Head of caudate nucleus (tissue), 42 donors: ENCODE measurements at places on chromosomes 12 and 14.

DNA sequence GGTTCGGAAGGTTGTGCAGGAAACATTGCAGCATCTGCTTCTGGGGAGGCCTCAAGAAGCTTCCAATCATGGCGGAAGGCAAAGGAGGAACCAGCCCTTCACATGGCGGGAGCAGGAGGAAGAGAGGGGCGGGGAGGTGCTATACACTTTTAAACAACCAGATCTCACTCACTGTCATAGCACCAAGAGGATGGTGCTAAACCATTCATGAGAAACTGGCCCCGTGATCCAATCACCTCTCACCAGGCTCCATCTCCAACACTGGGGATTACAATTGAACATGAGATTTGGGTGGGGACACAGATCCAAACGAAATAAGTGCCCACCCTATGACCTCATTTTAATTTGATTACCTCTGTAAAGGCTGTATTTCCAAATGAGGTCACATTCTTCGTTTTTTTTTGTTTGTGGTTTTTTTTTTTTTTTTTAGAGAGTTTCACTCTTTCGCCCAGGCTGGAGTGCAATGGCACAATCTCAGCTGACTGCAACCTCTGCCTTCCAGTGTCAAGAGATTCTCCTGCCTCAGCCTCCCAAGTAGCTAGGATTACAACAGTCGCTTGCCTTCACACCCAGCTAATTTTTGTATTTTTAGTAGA, 11.4 kb upstream of the ORAI1 start:
- DNase-seq = no peak

DNA sequence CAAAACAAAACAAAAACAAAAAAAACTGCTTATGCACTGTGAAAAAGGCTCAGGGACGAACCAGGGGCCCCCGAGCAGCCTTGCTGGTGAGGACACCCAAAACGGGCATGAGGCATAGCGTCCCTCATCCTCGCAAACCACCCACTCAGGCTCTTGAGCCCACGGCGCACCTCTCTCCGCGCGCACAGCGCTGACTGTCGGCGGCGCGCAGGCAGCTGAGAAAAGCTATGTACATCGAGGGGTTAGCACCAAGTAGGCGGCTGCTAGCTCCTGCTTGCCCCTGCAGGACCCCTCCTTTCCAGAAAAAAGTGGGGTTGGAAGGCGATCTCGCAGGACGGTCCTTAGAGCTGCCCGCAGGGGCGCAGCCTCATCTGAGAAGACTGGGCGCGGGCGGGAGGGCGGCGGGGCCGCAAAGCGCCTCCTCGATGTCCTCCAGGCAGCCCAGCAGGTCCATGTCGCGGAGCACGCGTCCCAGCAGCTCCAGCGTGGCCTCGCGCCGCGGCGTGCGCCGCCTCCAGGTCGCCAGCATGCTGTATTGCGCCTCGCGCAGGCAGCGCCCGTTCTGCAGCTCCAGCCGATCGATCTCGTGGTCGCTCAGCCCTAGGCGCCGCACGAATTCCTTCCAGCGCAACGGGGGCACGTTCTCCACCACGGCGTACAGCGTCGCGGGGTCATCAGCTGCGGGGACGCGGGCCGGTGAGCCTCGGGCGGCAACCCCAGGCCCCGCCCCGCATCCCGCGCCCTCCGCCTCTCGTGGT, 12.8 kb downstream of the TNFRSF1A start:
- DNase-seq = no peak

DNA sequence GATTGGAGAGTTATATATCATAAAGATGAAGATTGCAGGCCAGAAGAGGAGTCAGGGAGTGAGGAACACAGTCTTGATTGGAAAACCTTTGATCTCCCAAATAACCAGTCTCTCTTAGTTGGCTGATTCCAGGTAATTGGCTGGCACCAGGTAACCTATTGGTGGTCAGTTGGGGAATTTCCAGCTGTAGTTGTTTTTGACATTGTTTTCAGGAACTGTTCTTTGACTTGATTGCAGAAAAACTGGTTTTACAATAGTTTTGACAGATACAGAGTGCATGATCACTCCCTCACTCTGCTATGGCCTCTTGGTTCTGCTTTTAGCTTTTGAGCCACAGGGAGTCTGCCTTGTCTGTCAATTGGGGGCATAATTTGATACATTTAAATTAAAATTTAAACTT, 71.6 kb downstream of the ZNF641 start:
- no peak for DNase-seq

GRCh38 chr14:98914942-98915341, 357.1 kb downstream of the BCL11B start:
- no peak for DNase-seq

DNA sequence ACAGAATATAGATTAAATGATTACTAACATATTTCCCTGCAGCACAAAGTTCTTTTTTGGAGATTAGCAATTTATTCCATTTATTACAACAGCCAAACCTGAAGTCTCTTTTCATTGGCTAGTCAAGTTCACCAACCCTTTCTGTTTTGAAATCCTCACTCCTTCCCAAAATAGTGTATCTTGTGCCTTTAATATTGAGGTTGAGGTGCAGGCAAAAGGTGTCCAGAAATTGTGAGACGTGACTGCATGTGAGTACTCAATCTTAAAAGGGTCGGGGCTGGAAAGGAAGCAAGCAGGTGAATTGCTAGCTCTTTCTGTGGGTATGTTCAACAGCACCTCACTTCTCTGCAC, 11.1 kb upstream of the FOXN3 start:
- no peak for DNase-seq

- DNase-seq = no peak
Observed at GRCh38 chr12:67501362-67501761, 147.2 kb upstream of the DYRK2 start.

GRCh38 chr12:118189741-118190191, 53.8 kb downstream of the PEBP1 start:
- DNase-seq = peak; percentile 35

- no peak for DNase-seq
Observed at GRCh38 chr14:95402578-95402977, 82.9 kb upstream of the CLMN start.

DNA sequence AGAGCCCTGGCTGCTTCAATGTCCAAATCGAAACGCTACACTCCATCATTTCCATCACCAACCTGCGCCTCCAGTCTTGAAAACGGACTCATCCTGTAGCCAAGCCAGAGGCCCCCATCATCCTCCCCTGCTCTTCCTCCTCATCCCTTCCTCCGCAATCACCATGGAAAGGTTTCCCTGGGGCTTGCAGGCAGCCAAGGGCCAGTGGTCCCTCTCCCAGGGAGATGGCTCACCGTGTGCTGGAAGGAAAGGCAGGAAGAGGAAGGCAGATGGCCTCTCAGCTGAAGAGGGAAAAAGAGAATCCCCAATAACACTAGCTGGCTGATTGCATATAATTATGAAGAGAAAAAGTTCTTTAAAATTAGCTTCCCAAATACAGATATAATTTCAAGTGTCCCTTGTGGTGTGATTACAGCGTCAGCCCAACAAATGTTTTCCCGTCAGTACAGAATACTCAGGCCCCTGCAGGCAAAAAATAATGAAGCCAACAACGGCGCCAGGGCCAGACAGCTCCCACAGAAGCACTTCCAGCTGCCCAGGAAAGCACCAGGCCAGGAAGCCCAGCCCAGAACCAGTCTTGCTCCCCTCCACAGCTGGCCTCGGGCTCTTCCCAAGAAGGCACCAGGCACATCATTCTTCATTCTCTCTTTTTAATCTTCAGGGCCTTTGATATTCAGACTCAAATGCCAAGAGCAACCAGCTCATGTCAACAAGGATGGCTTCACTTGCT, 24.7 kb downstream of the ITPK1 start:
- peak; percentile 63 for DNase-seq

DNA sequence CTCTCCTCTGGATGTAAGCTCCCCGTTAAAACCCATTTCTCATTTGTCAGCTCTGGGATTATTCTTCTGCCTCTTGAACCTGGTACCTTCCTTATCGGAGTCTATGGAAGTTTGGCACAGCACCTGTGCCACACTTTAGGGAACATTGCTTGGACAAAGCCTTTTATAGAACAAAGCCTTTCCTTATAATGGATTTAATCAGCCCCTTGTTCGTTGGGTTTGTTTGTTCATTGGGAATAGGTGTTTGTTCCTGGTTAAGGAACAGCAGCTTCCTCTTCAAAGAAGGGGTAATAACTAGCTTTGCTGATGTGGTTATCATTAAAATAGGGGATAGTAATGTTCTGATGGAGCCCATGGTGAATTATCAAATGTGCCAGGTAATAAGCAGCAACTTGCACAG, 70.4 kb downstream of the NRXN3 start:
- DNase-seq = no peak

GRCh38 chr14:70268760-70269159, 80.0 kb upstream of the SLC8A3 start:
- no peak for DNase-seq

- no peak for DNase-seq
Observed at GRCh38 chr14:85597701-85598100, 67.8 kb downstream of the FLRT2 start.

GRCh38 chr14:39876916-39877315, 444.7 kb upstream of the FBXO33 start:
- no peak for DNase-seq

DNA sequence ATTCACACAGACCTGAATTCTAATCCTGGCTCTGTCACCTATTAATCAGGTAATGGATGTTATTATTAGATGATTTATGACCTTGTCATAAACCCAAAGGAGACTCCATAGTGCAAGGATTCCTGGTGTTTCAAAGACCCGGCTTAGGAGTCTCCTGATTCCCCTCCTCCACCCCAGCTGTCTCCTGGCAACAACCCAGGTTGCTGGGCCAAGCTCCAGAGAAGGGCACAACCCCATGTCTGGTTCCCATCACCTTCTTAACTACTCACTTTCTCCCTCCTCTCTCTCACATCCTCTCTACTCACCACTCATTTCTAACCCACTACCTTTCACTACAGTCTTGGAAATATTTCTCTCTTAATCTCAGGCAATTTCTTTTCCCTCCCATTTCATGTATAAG, 41.6 kb downstream of the RHOJ start:
- no peak for DNase-seq
